ENCODE measurements at places on chromosomes 6 and 20.

GRCh38 chr20:47922269-47922668, 137.0 kb upstream of the SULF2 start:
- DNase-seq: no peak

GRCh38 chr6:20655317-20655716, 121.1 kb downstream of the CDKAL1 start:
- DNase-seq: no peak

GRCh38 chr20:54004445-54004844, 65.9 kb downstream of the BCAS1 start:
- no peak for DNase-seq

- DNase-seq: no peak
Observed at GRCh38 chr6:108635505-108636226, 74.9 kb downstream of the FOXO3 start.

GRCh38 chr6:167695831-167696230, 130.9 kb upstream of the AFDN start:
- no peak for DNase-seq

DNA sequence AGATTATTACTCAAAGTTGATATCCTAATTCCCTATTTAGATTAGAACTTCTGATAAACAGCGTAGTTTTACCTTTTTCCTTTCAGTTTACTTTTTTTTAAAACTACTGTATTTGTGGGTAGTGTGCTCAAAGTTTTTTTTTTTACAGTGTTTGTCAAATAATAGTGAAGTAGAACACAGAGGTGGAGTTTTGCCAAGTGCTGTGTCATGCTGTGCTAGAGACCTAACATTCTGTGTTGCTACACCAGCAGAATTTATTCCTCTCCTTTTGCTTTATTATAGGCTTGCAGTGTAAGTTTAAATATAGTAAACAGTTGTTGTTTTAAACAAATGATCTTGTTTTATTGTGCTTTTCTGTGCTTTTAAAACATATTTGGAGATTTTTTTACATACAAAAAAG, 125.4 kb downstream of the HIVEP1 start:
- no peak for DNase-seq

GRCh38 chr6:13762611-13763441, 51.2 kb upstream of the RANBP9 start:
- no peak for DNase-seq

- no peak for DNase-seq
Observed at GRCh38 chr6:163834226-163834970, 419.9 kb downstream of the QKI start.

DNA sequence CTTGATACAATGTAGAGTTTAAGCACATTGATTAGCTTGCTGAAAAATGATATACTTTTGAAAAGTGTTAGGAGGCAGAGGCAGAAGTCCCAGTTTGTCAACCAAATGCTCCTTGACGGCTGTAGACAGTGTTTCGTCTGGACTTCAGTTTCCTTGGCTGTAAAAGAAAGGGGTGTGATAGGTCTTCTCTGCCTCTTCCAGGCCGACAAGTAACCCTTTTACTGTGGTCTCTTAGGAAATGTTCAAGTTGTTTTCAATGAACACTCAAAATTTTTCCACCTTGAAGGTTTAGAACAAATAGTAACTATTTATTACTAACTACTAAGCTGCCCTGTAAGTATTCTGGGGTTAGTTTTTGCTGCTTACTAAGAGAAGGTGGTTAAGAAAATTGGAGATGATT, 122.4 kb downstream of the IRF4 start:
- no peak for DNase-seq

DNA sequence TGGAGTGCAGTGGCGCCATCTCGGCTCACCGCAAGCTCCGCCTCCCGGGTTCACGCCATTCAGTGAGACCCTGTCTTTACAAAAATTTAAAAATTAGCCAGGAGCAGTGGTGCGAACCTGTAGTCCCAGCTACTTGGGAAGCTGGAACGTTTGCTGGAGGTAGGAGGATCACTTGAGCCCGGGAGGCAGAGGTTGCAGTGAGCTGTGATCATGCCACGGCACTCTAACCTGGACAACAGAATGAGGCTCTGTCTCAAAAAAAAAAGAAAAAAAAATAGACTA, 5.7 kb upstream of the PARD6B start:
- DNase-seq: no peak

GRCh38 chr6:20700375-20700774, 166.1 kb downstream of the CDKAL1 start:
- no peak for DNase-seq

GRCh38 chr6:109815054-109815453, 124.0 kb downstream of the FIG4 start:
- no peak for DNase-seq

- DNase-seq: no peak
Observed at GRCh38 chr20:20664795-20665589, 47.5 kb downstream of the RALGAPA2 start.

DNA sequence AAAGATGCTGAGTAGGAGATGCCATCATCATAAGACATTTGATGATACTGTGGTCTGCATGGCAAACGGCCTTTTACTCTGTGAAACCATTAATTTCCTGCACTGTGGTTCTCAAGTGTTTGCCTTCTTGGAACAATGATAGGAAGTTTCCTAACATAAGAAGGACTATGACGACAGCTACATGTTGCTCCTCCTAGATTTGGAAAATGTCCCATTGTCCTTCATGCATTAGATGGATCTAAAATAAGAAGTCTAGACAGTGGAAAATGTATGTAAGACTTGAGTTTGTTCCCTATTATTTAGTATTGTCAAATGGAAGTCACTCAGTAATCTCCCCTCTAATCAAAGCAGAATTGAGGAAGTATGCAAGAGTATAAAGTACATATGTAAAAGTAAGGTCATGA, 98.5 kb upstream of the TMEM170B start:
- no peak for DNase-seq

DNA sequence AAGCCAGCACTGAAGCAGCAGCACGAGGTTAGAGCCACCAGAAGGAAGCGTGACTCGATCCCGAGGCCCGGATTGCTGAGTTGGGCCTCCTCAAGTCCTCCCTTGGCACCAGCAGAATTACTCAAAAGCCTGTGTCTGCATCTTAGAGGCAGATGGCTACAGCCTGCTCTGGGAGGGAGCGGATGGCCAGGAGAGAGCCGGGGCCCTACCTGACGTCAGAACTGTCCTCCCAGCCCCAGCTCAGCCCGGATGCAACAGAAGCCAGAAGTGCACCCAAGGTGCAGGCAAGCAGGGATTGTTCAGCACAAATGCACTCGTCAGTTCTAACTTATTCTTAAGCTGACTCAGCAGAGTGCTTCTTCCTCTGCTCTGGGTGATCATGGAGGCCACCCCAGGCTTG, 155.5 kb upstream of the RPS6KA2 start:
- DNase-seq: no peak

DNA sequence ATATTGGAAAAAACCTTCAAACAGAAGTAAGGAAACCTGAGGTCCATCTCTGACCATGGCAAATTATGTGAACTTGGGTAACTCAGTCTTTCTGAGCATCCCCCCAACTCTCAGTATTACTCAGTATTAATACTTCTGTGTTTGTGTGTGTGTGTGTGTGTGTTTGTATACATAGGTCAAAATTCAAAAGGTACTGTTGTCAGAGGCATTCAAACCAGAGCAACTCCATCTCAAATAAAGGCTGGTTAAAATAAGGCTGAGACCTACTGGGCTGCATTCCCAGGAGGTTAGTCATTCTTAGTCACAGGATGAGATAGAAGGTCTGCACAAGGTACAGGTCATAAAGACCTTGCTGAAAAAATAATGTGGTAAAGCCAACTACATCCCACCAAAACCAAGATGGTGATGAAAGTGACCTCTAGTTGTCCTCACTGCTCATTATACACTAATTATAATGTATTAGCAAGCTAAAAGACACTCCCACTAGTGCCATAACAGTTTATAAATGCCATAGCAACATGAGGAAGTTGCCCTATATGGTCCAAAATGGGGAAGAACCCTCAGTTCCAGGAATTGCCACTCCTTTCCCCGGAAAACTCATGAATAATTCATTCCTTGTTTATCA, 33.3 kb upstream of the SLC22A16 start:
- peak; percentile 86 for DNase-seq

- no peak for DNase-seq
Observed at GRCh38 chr20:48789185-48789668, 38.6 kb downstream of the PREX1 start.

GRCh38 chr6:170205126-170205525, 85.8 kb downstream of the DLL1 start:
- DNase-seq: no peak

GRCh38 chr6:23499549-23499948, 626.5 kb upstream of the NRSN1 start:
- DNase-seq: no peak

DNA sequence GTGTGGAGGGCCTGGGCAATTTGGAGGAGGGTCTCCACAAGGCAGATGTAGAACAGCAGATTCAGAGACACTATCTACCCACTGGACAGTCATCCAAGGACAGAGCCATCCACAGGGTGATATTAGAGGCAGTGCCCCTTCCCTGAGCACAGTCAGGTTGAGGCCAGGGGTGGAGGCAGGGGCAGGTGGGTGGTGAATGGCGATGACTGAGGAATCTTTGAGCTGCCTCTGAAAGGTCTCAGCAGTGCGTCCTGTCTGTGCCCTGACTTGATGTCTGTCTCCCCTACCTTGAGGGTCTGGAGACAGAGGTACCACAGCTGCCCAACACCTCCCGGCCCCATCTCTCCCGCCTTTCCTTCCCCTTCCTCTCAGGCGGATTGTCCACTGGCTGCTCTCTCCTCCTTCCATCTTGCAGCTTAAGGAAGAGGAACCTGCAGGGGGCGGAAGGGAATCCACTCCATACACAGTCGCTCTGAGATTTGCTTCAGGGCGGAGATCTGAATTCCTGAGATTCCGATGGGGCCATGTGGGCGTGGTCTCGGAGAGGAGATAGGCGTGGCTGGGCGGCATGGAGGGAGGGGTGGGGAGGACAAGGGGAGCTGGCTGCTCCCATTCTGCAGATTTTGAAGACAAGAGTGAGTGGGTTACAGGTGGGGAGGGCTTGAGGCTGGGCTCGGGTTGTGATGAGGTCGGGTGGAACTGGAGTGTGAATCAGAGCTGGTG, 1.7 kb downstream of the MUCL3 start:
- peak; percentile 51 for DNase-seq

GRCh38 chr6:44561832-44562665, 174.5 kb downstream of the CDC5L start:
- no peak for DNase-seq

GRCh38 chr6:168746643-168747042, 305.7 kb downstream of the SMOC2 start:
- no peak for DNase-seq
